ENCODE measurements at places on chromosomes 16 and 17. TPM values are rescaled to one million over a fixed set of nuclear protein-coding genes. Genes with fewer than 3 reads are reported as not detected.

DNA sequence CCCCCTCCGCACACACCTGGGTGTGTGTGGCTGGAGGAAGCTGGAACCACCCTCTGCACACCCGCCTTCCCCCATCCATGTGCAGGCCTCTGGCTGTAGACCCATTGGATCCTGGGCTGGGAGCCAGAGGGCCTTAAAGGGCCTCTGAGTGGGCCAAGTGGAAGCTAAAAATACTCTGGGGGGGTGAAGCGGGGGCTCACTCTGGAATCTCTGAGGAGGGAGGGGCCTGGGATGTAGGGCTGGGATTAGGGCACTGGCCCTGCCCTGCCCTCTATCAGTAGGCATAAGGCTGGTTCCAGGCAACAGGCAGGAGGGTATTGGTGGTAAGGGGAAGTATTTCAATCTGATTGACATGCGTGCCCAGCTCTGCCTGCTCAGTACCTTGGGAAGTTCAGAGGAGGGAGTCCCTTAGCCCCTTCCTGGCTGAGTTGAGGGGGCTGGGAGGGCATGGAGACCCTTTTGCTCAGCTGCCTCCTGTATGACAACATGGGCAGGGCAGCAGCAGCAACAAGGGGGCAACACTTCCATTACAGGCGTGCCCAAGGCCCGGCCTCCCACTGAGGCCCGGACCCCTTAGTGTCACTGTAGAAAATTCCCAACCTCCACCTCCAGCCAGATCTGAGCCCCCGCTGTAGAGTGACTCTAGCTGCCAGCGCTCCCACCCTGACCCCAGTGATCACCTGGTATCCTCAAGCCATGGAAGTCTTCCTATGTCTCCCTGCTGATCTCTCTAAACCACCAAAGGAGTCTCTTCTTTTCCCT lies 5.2 kb downstream of the ITGA3 start:
- H3K27ac ChIP-seq: peak overlapping the region; percentile 96
- H3K4me1 ChIP-seq: peaks cover 82% of the 10 kb centered on the region
- H3K36me3 ChIP-seq: peaks cover 6% of the 10 kb centered on the region
- peak overlapping the region; percentile 3 for H3K4me3 ChIP-seq
- DNase-seq: peak; percentile 91

GRCh38 chr16:47727131-47727530 lies 266.0 kb downstream of the PHKB start:
- no peak overlapping the region for H3K27ac ChIP-seq
- DNase-seq: no peak
- H3K27me3 ChIP-seq: no peaks in the 10 kb centered on the region
- no peak overlapping the region for H3K4me3 ChIP-seq
- no peaks in the 10 kb centered on the region for H3K36me3 ChIP-seq
- H3K4me1 ChIP-seq: no peaks in the 10 kb centered on the region

DNA sequence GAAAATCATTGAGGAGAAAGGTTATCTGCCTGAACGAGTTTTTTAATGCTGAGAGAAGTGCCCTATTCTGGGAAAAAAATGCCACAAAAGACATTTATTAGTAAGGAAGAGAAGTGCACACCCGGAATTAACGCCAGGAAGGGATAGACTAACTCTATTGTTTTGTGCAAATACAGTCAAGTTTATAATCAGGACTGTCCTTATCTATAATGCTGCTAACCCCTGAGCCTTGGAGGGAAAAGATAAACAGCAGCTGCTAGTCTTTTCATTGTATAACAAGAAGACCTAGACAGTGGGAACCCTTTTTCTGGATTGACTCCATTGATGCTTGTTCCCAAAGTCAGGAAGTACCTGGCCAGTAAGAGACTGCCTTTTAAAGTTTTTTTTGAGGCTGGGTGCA lies 26.5 kb downstream of the BCAS3 start:
- H3K27me3 ChIP-seq: no peaks in the 10 kb centered on the region
- peaks cover 17% of the 10 kb centered on the region for H3K36me3 ChIP-seq
- no peak overlapping the region for H3K4me3 ChIP-seq

DNA sequence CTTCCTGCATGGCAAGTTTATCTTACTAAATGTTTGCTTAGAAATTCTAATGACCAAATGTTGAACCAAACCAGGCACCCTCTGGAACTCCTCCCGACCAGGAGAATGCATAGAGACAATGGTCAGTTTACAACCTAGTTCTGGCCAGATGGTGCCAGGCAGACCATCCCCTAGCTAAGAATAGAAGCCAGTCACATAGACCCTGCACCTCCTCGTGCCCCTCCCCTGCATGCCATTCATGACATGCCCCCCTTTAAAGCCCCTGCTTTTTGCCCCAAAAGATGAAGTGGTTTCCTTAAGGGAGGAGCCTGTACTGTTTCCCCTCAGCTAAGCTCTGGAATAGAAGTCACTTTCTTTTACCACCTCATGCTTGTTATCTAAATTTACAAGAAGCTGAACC lies 6.6 kb upstream of the CPHXL start:
- no peaks in the 10 kb centered on the region for H3K36me3 ChIP-seq
- no peaks in the 10 kb centered on the region for H3K4me1 ChIP-seq
- no peak overlapping the region for H3K4me3 ChIP-seq
- H3K27me3 ChIP-seq: no peaks in the 10 kb centered on the region

- H3K27ac ChIP-seq: no peak overlapping the region
- H3K27me3 ChIP-seq: no peaks in the 10 kb centered on the region
- H3K4me1 ChIP-seq: no peaks in the 10 kb centered on the region
- no peaks in the 10 kb centered on the region for H3K36me3 ChIP-seq
- DNase-seq: no peak
Observed at GRCh38 chr17:11302401-11303186, 61.6 kb downstream of the SHISA6 start.

DNA sequence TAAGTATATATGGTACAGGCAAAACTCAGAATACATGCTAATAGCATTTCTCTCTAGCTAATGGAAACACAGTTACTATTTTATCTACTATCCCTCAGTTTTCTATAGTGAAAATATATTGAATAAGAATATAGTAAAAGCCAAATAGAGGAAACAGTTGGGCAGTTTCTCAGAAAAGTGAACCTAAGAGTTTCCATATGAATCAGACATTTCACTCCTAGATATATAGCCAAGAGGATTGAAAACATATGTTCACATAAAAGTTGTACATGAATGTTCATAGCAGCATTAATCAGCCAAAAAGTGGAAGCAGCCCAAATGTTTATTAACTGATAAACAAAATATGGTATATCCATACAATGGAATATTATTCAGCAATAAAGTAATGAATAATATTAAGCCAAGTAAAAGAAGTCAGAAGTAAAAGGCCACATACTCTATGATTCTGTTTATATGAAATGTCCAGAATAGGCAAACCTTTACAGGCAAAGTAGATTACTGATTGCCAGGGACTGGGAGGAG lies 134.6 kb downstream of the CYB561 start:
- no peak overlapping the region for H3K27ac ChIP-seq
- no peak for DNase-seq
- H3K36me3 ChIP-seq: peaks cover 16% of the 10 kb centered on the region
- H3K4me3 ChIP-seq: no peak overlapping the region
- H3K27me3 ChIP-seq: no peaks in the 10 kb centered on the region

GRCh38 chr16:10806698-10807097 lies 11.9 kb downstream of the TVP23A start:
- no peak for DNase-seq
- H3K36me3 ChIP-seq: no peaks in the 10 kb centered on the region
- H3K27ac ChIP-seq: no peak overlapping the region
- no peak overlapping the region for H3K4me3 ChIP-seq
- H3K27me3 ChIP-seq: no peaks in the 10 kb centered on the region

GRCh38 chr17:73652886-73653480 lies 8.7 kb upstream of the SDK2 start:
- H3K4me3 ChIP-seq: no peak overlapping the region
- H3K36me3 ChIP-seq: no peaks in the 10 kb centered on the region
- H3K27me3 ChIP-seq: peaks cover 8% of the 10 kb centered on the region
- no peaks in the 10 kb centered on the region for H3K4me1 ChIP-seq

DNA sequence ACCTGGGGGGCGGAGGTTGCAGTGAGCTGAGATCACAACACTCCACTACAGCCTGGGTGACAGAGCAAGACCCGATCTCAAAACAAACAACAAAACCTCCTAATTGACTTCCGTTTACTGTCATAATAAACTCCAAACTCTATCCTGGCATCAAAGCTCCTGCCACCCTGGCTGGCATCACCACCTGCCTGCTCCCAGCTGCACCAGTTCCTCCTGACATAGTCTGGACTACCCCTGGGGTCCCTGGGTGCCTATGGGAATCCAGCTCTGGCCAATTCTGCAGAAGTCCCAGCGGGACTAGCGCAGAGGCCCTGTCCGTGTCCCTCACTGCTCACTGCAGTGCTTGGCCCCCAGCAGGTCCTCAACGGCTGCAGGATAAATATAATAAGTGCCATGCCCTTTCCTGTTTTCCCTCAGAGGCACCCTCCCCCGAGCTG lies 723 bp downstream of the NTHL1 start:
- DNase-seq: no peak
- peaks cover 64% of the 10 kb centered on the region for H3K4me1 ChIP-seq
- H3K27me3 ChIP-seq: no peaks in the 10 kb centered on the region
- peak overlapping the region; percentile 82 for H3K27ac ChIP-seq

DNA sequence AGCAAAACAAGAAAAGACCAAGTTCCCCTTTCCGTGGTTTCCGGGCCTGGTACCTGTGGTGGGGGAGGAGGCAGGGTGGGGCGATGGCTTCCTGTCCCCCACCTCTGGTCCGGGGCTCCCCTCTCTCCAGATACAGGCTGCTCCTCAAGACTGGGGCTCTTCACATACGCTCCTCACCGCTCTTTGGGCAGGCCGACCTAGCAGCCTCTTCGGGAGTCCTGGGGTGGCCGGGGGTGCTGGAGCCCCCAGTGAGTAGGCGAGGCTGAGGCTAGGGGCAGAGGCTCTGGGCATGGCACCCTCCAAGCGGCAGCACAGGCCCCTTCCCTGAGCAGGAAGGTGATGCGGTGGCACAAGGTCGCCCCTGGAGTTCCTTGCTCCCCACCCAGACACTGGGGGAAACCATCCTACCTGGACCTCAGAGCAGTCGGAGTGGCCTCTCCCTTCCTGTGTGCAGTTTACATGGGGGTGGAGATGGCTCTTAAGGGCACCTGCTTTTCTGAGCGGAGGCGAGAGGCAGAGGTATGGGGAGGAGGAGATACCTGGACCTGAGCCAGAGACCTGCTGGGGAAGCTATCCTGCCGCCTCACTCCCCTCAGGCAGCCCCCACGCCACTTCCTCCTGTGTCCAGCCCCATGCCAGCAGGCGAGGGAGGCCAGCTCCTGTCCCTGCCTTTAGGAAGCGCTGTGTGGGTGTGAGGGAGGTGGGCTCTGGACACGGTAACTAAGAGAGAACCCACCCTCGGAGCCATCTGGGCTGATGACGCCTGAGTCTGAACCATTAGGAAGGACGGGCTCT lies 891 bp downstream of the CORO1A start:
- H3K27me3 ChIP-seq: no peaks in the 10 kb centered on the region
- peak overlapping the region; percentile 69 for H3K4me3 ChIP-seq
- DNase-seq: peak; percentile 71
- peaks cover 20% of the 10 kb centered on the region for H3K4me1 ChIP-seq
- peaks cover 10% of the 10 kb centered on the region for H3K36me3 ChIP-seq
- peak overlapping the region; percentile 78 for H3K27ac ChIP-seq

GRCh38 chr16:28913946-28914724 lies 10.9 kb downstream of the RABEP2 start:
- H3K36me3 ChIP-seq: peaks cover 84% of the 10 kb centered on the region
- H3K27ac ChIP-seq: no peak overlapping the region
- no peak for DNase-seq
- H3K4me1 ChIP-seq: no peaks in the 10 kb centered on the region
- H3K27me3 ChIP-seq: no peaks in the 10 kb centered on the region
- H3K4me3 ChIP-seq: no peak overlapping the region

DNA sequence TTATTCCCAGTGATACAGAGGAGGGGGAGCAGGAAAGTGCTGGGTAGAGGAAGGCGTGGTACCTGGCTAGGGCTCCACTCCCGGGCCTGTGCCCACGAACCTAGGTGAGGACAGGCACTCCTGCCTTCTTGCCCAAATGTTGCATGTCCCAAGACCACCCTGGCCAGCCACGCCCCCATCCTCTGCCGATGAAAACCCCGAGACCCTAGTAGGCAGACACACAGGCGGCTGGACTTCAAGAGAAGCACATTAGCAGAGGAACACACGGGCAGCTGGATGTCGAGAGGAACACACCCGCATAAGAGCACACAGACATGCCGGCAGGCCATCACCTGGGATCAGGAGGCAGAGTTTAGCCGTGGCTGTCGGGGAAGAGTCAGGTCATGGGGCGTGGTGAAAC lies 1386.5 kb upstream of the GOT2 start:
- H3K4me3 ChIP-seq: no peak overlapping the region
- H3K27me3 ChIP-seq: no peaks in the 10 kb centered on the region
- DNase-seq: no peak
- H3K36me3 ChIP-seq: no peaks in the 10 kb centered on the region

GRCh38 chr17:10661437-10661836 lies 4.3 kb upstream of the MYH3 start:
- H3K4me1 ChIP-seq: no peaks in the 10 kb centered on the region
- H3K27ac ChIP-seq: no peak overlapping the region

GRCh38 chr17:83078378-83079351 lies 744 bp upstream of the METRNL start:
- no peaks in the 10 kb centered on the region for H3K36me3 ChIP-seq
- H3K27me3 ChIP-seq: no peaks in the 10 kb centered on the region
- peaks cover 35% of the 10 kb centered on the region for H3K4me1 ChIP-seq
- H3K4me3 ChIP-seq: peak overlapping the region; percentile 71

- peaks cover 40% of the 10 kb centered on the region for H3K27me3 ChIP-seq
- no peak for DNase-seq
Observed at GRCh38 chr17:73949903-73950592, 253.4 kb upstream of the RPL38 start.

- peaks cover 31% of the 10 kb centered on the region for H3K4me1 ChIP-seq
- no peaks in the 10 kb centered on the region for H3K27me3 ChIP-seq
Observed at GRCh38 chr16:19379838-19380237, 37.8 kb upstream of the TMC5 start.

Gene GLYR1
- total RNA-seq: 89.3 TPM

Gene ZNF750
- 4.7 TPM for total RNA-seq

Gene FAM20A
- 38.7 TPM for total RNA-seq

Gene NR1D1
- total RNA-seq: 20.1 TPM

Gene KIF18B
- total RNA-seq: 0.89 TPM

Gene ODAD4
- 5.4 TPM for total RNA-seq

Measured in lower lobe of right lung (tissue), 2 donors.